Stimulated activated memory B cell treated with anti-CD40 and anti-IgM and Interleukin-4, amounts not matched to agents 10 μg/mL and 1 μg/mL and 100 μg/mL, for 72 hours (primary cell): ENCODE measurements at places on chromosomes 6 and 20.

GRCh38 chr6:168117942-168118341, 38.9 kb upstream of the FRMD1 start:
- no peak for ATAC-seq

DNA sequence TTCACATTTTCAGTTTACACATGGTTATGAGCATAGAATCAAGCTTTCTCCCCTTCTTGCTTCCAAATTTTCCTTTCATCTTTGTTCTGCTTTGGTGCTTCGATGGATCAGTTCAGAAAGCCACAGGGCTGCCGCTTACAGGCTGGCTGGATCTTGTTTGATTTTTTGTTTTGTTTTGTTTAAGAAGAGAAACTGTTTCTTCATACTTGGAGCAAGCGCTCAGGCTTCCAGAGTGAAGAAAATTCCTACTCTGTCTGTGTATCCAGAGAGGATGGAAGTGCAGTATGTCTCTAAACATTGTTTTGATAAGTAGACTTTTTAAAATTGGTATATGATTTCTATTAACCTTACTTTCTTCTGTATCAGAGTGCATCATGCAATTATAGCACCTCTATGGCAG, 66.9 kb downstream of the ARID1B start:
- no peak for ATAC-seq

GRCh38 chr6:18177286-18177965, 22.2 kb downstream of the KDM1B start:
- no peak for ATAC-seq

GRCh38 chr6:99458319-99458718, 33.2 kb upstream of the PNISR start:
- no peak for ATAC-seq

DNA sequence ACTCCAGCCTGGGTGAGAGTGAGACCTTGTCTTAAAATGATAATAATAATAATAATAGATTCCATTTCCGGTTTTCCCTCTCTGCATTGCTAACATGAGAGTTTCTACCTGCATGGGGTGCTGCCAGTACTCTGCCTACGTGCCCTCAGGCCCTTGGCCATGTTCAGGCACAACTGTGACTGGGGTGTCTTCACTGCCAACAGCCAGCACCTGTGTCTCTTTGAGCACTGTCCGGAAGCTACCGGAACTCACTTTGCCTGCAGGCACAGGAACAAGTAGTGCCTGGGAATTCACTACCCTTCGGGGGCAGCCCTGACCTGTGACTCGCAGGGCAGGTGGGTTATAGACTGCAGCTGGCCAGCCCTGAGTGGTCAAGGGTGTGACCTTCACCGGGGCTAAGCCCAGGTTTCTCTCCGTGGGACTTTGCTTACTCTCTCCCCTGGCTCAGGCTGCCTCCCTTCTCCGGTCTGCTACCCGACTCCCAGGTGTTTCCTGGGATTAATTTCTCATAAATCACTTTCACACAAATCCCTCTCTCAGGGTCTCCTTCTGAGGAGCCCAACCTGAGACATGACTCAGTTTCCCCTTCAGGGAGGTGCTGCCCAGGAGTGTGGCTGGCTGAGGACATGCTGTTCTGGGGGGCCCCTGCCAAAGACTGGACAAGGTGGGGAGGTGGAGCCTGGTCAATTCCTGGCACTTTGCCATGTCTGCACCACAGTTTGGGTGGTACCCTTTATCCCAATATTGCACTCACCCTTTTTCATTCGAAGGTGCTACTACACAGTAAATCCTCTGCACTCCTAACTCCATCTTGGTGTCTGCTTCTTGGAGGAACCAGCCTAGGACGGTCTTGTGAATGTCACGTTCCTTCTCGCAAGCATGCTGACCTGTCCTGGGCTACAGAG, 79.5 kb upstream of the RALGAPA2 start:
- no peak for ATAC-seq

DNA sequence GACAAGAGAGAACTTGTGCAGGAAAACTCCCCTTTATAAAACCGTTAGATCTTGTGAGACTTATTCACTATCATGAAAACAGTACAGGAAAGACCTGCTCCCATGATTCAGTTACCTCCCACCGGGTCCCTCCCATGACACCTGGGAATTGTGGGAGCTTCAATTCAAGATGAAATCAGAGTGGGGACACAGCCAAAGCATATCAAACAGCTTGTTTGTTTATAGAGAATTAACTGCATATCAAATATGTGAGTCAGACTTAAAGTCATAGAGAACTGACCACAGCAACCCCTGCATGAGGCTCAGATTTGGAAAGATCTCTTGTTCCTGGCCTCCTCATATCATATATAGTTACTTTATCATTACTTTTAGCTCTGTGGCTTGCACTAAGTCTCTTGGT, 29.1 kb upstream of the HDAC2 start:
- ATAC-seq = no peak

- no peak for ATAC-seq
Measured at GRCh38 chr6:110389689-110390382, 25.5 kb downstream of the DDO start.

- no peak for ATAC-seq
Measured at GRCh38 chr6:43426928-43427405, 374 bp upstream of the ABCC10 start.
